Left renal cortex interstitium (tissue), 4 donors: ENCODE measurements at places on chromosomes 3 and 15. TPM values are rescaled to one million over a fixed set of nuclear protein-coding genes. Genes with fewer than 3 reads are reported as not detected.
A peak's percentile ranks its signal among the peaks of the same experiment; 100 is the strongest.

DNA sequence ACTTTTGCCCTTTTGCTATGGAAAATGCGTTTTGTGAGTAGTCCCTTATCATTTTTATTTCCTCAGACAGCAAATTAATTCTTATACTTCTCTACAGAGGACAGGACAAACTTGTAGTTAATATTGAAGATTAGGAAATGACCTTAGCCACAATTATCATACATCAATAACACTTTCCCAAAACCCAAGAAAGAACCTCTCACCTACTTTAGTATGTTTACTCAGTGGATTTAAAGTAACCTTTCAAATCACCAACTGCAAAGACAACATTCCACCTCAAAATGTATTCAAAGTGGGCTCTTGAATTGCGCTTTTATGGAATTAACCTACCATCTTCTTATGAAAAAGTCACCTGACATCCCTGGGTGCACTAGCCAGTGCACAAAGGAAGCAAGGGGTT, 107.3 kb downstream of the PLCH1 start:
- DNase-seq, result no peak

The LMOD3 gene
- 0.08 TPM for polyA plus RNA-seq

DNA sequence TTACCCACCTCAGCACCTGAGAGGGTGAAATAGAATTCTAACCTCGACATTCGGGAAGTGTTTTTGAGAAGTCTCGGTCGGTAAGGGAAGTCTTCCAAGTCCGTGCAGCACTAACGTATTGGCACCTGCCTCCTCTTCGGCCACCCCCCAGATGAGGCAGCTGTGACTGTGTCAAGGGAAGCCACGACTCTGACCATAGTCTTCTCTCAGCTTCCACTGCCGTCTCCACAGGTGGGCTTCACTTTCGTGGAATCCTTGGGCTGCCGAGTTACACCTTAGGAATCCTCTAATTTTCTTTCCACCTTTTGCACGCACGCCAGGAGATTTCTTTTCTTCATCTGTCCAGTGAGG, 775 bp downstream of the CCNDBP1 start:
- no peak for DNase-seq

The MYRIP gene
- polyA plus RNA-seq, result 1.9 TPM

DNA sequence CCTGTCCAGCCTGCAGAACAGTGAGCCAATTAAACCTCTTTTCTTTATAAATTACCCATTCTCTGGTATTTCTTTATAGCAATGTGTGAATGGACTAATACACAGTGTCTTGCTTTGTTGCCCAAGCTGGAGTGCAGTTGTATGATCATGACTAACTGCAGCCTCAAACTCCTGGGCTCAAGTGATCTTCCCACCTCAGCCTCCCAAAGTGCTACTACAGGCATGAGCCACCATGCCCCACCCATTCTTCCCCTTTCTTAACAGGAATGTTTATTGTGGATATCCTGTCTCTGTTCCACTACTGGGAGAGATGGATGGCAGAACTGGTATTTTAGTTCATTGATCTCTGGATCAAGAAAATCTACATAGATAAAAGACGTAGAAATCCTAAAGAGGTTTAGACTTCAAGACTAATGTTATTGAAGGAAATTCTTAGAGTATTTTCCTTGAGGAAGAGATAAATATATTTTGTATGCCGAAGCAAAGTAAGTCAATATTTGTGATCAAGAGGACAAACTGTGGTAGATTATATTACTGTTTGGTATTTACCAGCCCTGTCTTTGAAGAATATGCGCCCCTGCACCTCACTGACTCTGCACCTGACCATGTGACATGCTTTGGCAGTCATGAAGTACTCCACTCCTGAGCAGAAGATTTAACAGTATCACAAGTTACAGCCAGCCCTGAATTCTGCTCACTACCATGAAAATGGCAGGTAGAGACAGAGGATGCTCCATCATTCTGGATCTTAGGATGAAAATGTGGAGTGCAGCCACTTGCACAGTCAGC, 42.9 kb downstream of the UACA start:
- no peak for DNase-seq

DNA sequence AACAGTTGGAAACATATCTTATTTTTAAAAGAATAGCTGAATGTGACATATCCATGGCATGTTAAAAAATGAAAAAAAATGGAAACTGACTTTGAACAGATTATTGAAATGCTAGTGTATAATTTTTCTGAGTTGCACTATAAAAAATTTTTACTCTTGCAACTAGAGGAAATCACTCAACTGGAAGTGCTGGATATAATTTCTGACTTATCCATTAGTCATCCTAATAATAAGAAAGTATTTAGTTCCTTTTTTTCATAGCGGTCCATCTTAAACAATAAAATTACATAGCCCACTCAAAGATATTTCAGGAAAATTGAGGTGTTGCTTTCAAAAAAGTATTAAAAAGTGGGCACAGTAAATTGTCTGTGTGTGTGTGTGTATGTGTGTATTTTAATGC, 80.7 kb downstream of the MBNL1 start:
- DNase-seq, result no peak

- DNase-seq, result peak; percentile 51
These were observed 223.4 kb upstream of the IL12A start for GRCh38 chr3:159765030-159765859.

- DNase-seq, result no peak
These were observed 22.9 kb downstream of the BBX start for GRCh38 chr3:107545680-107546120.

The SEMA3F gene
- 78.1 TPM for polyA plus RNA-seq

The SCAANT1 gene
- 1.8 TPM for polyA plus RNA-seq

The HDC gene
- 0.96 TPM for polyA plus RNA-seq

The PLSCR4 gene
- 18.0 TPM for polyA plus RNA-seq

DNA sequence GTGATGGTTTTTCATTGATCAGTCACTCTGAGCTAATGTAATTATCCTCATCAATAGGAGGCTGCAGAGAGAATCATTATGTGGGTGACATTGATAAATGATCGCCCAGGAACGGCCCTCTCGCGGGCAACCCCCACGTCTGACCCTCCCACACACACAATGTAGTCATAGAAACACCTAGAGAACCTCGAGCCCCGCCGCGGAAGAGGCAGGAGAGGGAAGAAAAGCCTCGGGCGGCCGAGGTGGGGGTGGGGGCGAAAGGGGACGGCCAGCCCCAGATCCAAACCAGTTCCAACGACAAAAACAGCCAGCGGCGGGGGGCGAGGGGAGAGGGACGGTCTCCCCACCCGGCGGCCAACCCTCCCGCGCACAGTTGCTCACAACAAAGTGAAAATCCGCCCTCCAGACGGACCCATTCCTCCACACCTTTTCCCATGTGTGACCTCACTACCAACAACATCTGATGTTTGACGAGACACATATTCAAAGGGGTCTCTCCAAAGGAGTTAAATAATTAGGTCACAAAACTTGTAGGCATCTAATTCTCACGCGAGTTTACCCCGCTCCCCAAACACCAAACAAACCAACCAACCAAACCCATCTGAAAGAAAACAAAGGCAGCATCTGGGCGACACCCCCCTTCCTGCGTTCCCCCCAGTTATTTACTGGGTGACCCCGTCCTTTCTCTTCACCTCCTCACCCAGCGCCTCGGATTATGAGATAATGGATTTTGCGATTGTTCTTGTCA, 213.0 kb downstream of the MEIS2 start:
- DNase-seq, result peak; percentile 56

DNA sequence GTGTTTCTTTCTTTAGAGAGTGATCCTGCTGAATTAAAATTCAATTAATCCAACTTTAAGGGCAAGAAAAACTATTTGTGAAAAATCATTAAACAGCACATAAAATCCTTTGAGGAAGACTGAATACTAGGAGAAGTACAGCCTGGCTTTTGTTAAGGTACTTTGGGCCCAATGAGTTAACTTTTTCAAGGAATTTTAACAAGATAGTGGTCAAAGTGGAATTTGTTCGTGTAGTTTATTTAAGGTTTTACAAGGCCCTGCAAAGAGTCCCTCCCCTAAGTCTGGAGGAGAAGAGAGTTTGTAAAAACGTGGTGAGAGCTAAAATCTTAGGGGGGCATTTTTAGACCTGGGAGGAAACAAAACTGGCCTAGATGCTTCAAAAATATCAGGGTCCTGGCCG, 26.0 kb upstream of the TRIM71 start:
- DNase-seq, result no peak

DNA sequence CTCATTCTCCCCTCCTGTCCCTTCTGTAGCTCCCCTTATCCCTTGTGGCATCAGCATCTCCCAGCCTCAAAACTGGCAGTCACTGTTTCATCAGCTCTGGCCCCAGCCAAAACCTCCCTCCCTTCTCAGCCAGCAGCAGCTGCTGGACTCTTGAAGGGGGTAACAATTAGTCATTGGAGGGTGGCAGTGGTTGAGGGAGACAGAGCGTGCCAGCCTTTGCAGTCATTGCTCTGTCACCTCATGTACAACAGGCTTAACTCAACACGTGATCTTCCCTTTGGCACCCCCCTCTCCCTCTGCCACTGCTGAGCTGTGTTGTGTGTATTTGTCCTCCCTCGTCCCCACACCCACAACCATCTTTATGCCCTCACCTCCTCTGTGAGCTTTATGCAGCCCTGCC, 28.2 kb downstream of the RBP2 start:
- no peak for DNase-seq

The LRTM1 gene
- not detected for polyA plus RNA-seq

DNA sequence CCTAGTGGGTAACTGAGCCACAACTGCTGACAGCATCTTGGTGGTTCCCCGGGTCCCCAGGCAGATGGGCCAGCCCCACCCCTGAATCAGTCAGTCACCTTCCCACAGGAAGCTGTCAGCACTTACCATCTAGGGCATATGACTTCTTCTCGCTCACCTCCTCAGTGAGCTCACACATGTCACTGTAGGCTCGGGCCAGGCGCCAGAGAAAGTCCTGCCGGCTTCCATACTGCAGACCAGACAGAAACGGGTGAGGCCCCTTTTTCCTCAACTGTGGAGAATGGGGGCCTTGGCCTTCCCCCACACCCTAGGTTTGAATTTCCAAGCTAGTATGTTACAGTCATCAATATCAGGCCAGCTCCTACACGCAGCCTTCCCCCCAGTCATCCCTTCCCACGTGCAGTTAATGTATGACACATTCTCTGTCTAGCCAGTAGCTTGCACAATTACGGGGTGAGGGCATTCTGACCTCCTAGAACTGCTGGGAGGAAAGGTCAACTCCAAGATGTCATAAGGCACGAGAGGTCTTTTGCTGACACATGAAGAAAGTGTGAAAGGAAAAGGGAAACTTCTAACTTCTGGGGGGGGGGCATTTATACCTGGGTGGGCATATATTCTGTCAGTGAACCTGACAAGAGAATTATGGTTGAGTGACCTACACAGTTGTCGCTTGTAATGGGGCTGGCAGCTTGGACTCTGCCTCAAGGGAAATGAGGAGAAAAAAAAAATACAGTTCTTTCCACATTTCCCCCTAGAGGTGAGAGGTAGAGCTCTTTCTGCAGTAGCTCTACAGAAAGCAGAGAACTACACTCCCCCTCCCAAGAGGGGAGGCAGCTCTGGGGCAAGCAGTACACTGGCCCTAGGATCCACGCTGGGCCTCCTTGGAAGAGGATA, 10.9 kb downstream of the RMDN3 start:
- no peak for DNase-seq

DNA sequence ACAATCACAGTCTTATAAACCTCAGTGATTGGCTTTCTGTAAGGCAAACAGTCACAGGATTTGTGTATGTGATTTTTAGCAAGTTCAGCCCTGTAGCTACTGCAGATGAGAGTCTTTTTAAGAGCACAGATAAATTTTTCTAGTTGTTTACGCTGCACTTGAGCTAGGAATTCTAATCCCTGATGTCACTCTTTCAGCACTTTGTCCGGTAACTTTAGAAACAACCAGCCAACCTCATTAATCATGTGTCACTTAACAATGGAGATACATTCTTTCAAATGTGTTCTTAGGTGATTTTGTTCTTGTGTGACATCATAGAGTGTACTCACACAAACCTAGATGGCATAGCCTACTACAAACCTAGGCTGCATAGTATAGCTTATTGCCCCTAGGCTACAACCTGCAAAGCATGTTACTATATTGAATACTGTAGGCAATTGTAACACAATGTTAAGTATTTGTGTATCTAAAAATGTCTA, 36.8 kb upstream of the GOLGA6L2 start:
- no peak for DNase-seq

GRCh38 chr15:41564960-41565502, 6.0 kb downstream of the TYRO3 start:
- DNase-seq, result no peak

The TWF2 gene
- 35.6 TPM for polyA plus RNA-seq

GRCh38 chr15:64213646-64214045, 50.8 kb upstream of the PPIB start:
- no peak for DNase-seq

The C3orf70 gene
- 9.4 TPM for polyA plus RNA-seq

DNA sequence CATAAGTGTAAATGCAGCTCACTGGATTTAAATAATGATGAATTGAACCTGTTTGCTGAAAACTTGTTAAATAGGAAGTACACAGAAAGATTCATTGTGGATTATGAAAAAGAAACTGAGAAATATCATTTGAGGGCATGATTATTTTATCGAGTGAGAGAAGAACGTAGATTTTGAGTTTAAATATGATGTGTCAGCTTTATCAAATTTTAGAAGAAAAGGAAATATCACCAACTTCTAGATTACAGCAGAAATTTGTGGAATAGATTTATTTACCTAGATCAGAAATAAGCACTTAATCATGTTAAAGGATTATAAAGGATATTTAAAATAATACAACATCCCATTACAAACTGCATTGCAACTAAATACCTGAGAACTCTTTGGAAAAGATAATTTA, 315.5 kb downstream of the ZPLD1 start:
- DNase-seq, result no peak
